ENCODE measurements at places on chromosomes 5 and 9.
A peak's percentile ranks its signal among the peaks of the same experiment; 100 is the strongest.

DNA sequence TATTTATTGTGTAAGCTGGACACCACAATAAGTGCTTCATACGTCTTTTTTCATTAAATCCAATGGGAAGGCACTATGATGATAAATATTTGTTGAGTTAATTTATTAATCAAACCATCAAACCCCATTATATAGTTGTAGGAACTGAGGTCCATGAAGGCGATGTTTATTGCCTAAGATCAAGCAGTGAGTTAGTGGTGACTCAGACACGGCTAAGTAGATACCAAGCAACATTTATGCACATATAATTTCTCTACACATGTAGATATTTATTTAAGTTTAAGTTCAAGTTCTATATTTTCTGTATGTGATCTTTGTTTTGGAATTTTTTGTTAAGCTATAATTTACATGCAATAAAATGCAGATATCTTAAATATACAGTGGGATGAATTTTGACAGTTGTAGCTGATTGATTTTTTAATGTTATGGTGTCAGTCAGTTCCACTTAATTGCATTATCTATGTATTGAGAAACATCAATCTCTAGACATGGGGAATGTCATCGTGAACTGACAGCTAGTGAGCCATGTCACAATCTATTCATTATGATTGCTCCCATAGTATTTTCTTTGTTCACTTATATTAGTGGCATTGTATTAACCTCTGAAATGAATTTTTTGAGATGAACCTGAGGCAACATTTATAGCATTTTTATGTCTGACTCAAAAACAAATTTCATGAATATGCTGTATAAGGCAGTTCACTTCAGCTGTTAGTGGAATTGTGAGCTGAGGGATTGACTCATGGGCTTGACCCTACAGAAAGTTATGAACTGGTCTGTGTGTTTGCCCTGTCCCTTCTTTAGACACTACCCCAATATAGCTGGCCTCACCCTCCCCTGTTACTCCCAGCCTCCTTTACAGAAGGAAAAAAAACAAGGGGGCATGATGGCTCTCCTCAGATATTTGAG is 11.9 kb upstream of the GARNL3 start:
- DNase-seq, result no peak

DNA sequence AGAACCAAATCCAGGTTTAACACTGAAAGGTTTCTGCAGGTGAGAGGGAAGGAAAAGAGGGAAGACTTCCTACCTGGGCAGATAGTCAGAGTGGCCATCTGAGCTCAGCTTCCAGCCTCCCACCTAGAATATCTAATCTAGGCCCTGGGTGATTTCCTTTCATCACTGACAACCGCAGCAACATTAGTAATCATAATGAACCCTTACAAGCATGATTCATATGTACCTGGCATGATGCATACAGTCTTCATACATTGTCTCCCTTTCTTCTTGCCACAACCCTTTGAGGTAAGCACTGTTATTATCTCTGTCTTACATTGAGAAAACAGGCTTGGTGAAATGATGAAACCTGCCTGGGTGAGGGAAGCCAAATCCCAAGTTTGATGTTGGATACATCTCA is 13.5 kb downstream of the AFAP1L1 start:
- no peak for DNase-seq

DNA sequence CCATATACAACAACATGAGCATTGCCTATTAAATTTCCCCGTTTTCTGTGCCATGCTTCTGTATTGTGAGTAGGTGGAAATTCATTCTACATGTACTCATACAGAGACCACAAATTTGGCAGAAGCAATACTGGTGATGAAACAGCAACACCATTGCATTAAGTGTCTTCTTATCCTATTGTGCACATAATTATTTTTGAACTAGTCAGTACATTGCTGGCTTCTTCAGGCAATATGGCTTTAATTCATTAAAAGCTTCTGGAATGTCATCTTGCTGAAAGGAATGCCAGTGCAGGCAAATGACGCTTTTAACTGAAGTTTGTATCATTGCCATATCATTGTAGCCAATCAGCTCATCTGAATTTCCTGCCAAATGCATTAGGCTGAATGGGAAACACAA is 82.6 kb downstream of the KIAA1958 start:
- no peak for DNase-seq

- DNase-seq, result no peak
Measured at GRCh38 chr5:122653087-122654017, 121.5 kb upstream of the SNX2 start.

DNA sequence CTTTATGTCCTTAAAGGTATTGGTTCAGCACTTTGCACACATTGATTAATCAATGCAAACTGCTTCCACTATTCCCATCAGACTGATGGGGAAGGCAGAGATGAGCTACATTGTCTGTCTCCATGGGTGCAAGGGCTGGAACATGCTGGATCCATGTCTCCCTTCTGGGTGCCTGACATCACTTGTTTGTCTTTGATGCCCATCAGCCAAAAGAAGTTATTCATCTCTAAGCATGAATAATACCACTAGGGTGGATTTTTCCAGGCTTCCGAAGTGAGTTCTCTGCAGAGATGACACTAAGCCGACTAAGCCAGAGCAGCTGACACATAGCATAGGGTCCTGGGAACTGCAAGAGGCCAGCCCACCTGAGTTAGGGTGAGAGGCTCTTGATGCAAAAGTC is 8.7 kb downstream of the FGF1 start:
- DNase-seq, result no peak

GRCh38 chr5:180304431-180305375 is 12.8 kb upstream of the MAPK9 start:
- DNase-seq, result no peak

DNA sequence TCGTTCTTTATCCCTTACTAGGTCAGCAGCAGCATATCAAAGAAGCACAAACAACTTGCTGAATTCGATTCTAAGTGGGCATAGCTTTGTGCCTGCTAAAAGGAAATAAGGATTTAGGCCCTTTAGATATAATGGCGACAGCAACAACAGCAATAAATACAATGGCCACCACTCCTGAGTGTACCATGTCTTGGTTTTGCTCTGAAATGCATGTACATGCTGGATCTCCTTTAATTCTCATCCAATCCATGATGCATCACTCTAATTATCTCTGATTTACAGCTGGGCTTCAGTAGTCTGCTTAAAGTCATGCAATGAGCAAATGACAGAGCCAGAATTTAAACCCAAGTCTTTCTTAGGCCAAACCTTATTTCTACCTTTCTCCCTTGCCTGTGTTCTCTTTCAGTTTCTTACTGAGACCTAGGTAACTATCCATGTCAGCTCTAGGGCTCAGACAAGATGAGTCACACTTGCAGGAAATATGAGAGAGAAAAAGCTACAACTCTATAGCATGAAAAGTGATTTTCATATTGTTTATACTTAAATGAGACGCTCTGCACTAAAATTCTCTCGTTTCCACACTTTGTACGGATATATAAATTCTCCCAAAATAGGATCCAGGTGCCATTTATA is 111.8 kb downstream of the HMHB1 start:
- no peak for DNase-seq

GRCh38 chr5:95022967-95023695 is 261.8 kb downstream of the MCTP1 start:
- DNase-seq, result no peak

- no peak for DNase-seq
Measured at GRCh38 chr9:68711281-68711680, 6.2 kb downstream of the PIP5K1B start.

GRCh38 chr5:180792287-180792964 is 10.2 kb downstream of the MGAT1 start:
- DNase-seq, result no peak

- peak; percentile 76 for DNase-seq
Measured at GRCh38 chr9:133351908-133352634, 4.1 kb downstream of the RPL7A start.

DNA sequence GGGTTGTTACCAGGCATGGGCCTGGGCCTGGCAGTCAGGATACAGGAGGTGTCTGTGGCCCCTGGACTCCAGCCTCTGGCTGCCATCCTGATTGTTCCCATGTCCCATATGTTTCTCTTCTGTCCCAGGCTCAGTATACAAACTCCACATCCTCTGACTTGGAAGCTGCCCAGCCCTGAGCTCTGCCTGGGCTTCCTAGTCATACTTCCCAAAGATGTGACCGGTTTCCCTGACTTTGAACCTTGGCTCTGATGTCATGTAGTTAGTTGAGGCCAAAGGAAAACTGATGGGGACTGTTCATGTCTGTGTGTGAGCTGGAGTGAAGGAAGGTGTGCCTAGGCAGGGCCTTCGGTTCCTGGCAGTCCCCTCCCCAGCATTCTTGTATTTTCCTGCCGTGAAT is 50.4 kb downstream of the CYSTM1 start:
- no peak for DNase-seq

DNA sequence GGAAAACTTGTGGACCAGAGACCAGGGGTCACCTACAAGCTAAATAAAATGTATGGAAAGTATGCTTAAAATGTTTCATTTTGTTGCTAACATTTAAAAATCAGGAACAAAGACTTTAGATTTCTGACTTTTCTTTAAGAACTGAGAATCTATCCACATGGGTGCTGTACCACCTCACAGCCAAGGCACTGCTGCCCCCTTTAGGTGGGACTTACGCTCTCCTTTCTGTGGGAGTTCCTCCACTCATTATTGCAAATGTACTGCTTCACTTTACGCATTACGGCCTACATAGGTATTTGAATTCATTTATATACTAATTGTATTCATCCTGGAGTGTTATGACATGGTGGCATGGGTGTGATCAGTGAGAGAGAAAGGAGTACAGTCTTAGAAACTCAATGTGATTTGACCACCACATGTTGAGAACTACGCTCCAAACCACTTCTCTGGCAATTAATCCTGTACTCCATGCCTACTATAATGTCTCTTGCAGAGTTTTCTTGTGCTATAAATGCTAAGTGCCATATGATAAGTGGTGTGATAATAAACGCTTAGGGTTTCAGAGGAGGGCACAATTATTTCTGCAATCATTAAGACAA is 24.7 kb upstream of the CETN3 start:
- no peak for DNase-seq
